Inflammatory macrophage treated with lipopolysaccharide for 1 hour (primary cell): ENCODE measurements at places on chromosomes 5 and 9.

DNA sequence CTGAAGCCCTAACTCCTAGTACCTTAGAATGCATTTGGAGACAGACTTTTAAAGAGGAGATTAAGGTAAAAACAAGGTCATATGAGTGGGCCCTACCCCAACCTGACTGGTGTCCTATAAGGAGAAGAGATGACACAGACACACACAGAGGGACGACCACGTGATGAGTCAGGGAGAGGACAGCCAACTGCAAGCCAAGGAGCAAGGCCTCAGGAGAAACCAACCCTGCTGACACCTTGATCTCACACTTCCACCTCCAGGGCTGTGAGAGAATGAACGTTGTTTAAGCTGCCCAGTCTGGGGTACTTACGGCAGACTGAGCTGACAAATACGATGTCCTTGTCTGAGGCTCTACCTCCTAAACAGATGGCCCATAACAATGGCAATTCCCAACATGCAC is 93.6 kb downstream of the ROR2 start:
- no peak for DNase-seq

- no peak for DNase-seq
Measured at GRCh38 chr5:111294551-111294950, 70.4 kb downstream of the CAMK4 start.

- DNase-seq = no peak
Measured at GRCh38 chr5:117054911-117055310, 480.3 kb upstream of the SEMA6A start.

- no peak for DNase-seq
Measured at GRCh38 chr9:17216011-17216410, 81.2 kb downstream of the CNTLN start.

DNA sequence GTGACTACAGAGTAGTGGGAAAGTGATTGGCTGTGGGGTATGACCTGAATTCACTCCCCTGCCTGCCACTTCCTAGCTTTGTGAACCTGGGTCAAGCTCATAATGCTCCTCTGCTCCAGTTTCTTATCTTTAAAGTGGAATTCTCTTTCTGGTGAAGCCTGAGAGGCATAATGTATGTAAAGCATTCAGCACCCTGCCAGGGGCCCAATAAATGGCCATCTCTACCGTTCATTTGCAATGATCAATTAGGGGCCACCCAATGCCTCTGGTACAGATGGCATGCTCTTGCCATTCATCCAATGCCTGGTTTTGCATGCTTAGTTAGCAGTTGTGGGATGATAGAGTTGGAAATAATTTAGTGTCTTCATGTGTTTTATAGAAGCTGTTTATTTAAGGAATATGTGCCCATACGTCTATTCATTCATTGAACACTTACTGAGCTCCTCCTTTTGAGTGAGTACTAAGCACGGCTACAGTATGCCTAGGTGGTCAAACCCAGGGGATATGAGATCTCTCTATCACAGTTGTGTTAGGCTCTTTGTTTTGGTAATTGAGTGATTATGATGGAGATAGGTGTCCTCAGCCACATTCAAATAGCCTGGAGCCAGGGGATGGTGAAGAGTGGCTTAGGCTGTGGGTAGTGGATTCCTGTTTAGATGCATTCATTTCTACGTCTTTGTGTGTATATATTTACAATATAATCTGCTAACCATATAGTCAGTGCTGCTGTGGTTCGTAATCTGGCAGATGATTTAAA is 15.3 kb downstream of the ZNF462 start:
- DNase-seq = no peak

GRCh38 chr9:8677741-8678140 is 878.2 kb upstream of the DMAC1 start:
- no peak for DNase-seq

GRCh38 chr5:159274676-159275075 is 11.6 kb downstream of the UBLCP1 start:
- DNase-seq = peak; percentile 22

DNA sequence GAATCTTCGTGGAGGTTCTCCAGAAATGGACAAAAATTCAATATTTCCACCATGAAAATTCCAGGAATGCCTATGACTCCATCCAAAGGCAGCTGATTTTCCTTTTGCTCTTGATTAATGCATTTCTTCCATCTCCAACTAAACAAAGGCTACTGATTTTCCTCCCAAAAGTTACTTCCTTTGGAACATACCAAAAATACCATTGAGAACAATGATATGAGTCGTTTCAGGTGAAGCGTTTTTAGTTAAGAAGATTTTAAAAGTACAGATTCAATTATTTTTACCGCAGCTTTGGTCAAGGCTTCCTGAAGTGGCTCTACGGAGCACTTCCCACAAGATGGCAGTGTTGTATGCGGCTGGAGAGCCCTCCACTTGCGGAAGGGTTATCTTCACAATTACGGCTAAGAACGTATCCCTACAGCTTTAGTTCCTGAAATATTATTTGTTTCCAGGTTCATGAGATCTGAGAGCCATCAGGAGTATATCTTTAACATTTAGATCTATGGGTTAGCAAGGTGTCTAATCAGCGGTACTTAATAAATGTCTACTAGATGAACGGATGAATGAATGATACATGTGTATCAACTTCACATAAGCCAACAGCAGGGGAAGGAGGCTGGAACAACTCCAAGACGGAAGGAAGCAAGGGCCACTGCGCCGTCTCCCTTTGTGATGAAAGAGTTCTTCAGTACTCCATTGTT is 35.9 kb upstream of the ARSB start:
- DNase-seq = peak; percentile 78

- peak; percentile 89 for DNase-seq
Measured at GRCh38 chr9:112894699-112895098, 4.0 kb upstream of the SLC46A2 start.

- no peak for DNase-seq
Measured at GRCh38 chr5:171330021-171330420, 21.0 kb downstream of the TLX3 start.

DNA sequence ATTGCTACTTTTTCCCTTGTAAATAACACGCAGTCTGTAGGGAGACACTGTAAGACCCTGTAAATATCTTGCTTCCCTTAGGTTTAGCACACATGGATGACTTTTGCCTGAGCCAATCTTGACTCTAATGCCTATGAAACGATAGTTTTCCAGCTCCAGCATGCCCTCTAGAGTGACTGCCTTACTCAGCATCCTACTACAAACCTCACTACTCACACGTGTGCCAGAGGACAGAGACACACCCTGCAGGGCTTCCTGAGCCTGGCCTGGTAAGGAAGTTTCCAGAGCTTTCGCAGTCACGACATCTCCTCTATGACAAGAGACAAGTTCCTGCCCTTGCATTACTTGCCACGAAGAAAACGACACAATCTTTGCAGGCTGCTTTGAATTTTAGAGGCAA is 138.1 kb downstream of the ATPSCKMT start:
- no peak for DNase-seq

GRCh38 chr5:140011297-140011802 is 31.7 kb downstream of the NRG2 start:
- DNase-seq = peak; percentile 12

- DNase-seq = no peak
Measured at GRCh38 chr5:24816206-24816605, 171.4 kb upstream of the CDH10 start.

- no peak for DNase-seq
Measured at GRCh38 chr5:133457439-133458355, 154.6 kb downstream of the FSTL4 start.

GRCh38 chr5:111233052-111233374 is 8.8 kb downstream of the CAMK4 start:
- no peak for DNase-seq

DNA sequence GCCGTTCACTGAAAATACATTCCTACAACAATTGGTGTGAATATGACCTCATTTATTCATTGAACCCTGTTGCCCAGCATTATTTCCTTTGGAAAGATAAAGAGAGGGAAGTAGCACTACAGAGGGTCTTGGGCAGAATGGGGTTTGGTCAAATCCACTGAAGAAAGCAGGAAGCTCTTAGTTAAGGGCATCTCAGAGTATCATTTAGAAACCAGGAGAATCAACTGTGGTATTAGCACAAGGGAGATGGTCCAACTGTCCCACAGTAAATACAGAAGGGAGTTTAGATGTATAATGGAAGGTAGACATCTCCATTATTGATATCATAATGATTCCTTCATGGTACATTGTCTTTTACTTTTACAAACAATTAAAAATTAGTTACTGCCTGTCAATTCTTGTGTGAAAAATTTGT is 47.1 kb downstream of the LIX1 start:
- no peak for DNase-seq

DNA sequence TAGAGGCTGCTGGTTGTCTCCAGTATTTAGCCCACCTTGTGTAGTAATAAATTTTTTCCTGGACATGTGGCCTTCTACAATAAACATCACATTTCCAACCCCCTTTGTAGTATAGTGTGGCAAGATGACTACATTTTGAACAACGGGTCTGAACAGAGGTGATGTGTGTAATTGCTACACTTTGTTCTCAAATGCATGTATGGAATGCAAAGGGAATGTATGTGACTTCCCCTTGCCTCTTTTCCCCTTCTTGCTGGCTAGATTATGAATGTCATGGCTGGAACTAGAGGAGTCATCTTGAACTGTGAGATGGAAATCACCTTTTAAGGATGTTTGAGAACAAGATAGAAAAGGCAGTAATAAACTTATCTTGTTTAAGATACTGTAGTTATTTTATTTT is 54.5 kb downstream of the PRR16 start:
- DNase-seq = no peak

GRCh38 chr5:177131352-177132135 is 2.0 kb upstream of the NSD1 start:
- no peak for DNase-seq

- no peak for DNase-seq
Measured at GRCh38 chr9:119788921-119789320, 419.7 kb upstream of the BRINP1 start.

DNA sequence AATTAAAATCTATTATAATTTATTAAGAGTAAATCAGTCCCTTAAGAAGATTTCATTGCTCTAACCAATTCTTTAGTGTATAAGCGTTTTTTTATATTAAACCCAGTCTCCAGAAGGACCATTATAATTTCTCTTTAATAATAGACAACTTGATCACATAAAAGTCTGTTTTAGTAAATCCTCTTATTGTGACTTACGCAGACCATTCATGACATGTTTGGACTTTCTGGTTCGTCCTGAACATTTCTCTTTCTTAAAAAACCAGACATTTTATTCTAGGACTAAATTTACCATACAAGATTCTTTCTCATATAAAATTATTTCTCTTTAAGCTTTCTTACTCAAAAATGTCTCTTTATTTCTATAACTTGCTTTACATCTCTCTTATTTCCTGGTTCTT is 196.2 kb upstream of the RAI14 start:
- DNase-seq = no peak

DNA sequence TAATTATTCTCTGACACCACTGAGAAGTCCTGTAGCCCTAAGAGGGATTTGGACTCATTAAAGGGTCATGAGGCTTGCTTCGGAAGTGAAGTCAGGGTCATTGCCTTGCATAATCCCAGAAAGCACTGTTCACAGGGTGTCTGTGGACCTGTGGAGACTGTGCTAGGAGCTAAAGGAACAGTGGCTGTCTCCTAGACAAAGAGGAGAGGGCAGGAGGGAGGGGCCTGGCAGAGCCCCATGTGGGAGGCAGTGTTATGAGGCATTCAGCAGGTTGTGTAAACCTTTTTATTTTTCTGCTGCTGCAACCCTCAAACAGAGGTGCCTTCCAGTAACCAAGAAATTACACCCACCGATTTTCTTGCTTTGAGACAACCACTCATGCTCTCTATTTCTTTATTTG is 3.3 kb downstream of the TMEM174 start:
- no peak for DNase-seq

DNA sequence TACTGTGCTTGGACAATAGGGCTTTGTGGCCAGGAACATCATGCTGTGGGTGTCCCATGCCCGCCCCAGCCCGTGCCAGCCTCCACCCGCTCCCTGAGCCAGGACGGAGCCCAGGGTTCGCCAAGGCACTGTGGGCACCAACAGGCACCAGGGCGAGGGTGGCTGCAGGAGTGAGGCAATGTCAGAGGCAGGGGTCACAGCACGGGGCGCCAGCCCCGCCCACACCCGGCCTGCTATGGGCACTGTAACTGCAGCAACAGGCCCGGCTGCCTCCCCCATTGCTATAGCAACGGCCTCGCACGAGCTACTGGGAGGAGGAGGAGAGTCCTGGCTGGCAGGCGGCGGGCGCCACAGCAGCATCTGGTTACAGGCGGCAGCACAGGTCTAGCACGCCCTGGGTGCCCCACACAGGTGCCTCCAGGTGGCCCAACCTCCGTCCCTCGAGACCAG is 2.5 kb downstream of the ABCA2 start:
- no peak for DNase-seq

GRCh38 chr5:172090976-172091547 is 84.6 kb upstream of the FBXW11 start:
- DNase-seq = no peak

GRCh38 chr5:136079195-136079985 is 50.6 kb downstream of the TGFBI start:
- DNase-seq = no peak

DNA sequence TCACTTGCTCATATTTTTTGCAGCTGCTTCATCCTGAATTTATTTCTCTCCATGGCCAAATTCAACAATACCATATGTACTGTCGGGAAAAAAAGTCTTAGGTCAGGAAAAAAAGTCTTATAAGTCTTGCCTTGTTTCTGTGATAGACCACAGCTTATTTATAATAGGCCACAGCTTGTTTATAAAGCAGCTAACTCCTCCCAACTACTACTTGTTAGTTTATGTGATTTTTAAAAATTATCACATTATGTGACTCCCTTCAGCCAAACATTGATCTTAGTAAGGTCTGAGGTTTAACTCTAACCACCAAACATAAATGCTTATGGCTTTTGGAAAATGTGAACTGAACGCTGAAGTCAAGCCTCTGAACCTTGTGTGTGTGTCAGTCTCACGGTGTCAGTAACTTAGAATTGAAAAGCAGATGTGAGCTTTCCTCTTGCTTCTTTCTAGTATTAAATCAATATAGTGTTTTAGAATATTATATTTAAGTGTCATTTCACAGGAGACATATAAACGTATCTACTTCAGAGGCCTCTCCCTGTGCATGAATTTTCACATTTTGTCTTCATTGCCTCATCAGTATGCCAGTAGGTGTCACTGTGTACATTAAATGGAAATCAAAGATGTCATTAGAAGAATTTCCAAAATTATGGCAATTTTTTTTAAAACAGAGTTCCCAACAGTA is 51.3 kb downstream of the SNX24 start:
- DNase-seq = no peak

DNA sequence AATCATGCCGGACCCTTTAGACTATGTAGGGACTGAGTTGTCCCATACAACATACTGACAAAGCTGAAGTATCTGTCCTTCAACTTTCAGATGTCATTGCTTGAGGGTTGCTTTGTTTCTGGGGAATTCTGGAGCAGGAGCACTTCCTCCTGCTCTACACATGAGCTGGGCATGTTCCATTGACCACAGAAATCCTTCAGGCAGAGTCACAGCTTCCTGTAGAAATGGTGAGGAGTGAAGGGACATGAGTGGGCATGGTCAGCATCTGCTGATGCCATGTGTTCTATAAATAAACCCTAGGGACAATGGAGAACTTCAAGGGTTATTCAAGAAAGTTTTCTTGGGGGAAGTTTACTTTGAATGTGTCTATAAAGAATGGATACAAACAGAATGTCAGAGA is 296.6 kb upstream of the FBXL7 start:
- no peak for DNase-seq
